ENCODE measurements at places on chromosomes 12 and 14.

DNA sequence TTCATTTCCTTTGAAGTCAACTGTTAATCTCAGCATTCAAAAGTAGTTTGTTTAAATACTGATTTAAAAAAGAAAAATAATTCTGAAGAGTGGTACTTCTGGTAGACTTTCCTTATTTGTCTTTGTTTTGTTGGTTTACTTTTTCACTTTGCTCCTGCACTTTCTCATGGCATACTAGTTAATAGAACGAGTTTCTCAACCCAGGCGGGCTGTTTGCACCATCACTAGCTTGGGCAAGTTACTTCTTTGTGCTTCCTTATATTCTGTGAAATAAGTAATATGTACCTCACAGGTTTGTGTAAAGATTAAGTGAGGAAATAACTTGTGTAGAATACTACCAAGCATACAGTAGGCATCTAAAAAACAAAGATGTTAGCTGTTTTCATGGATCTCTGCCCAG, 45.5 kb downstream of the SLC38A6 start:
- H3K27ac ChIP-seq: no peak overlapping the region
- H3K27me3 ChIP-seq: peaks cover 2% of the 10 kb centered on the region
- H3K36me3 ChIP-seq: no peaks in the 10 kb centered on the region
- no peak for DNase-seq
- H3K4me3 ChIP-seq: no peak overlapping the region
- H3K4me1 ChIP-seq: no peaks in the 10 kb centered on the region

DNA sequence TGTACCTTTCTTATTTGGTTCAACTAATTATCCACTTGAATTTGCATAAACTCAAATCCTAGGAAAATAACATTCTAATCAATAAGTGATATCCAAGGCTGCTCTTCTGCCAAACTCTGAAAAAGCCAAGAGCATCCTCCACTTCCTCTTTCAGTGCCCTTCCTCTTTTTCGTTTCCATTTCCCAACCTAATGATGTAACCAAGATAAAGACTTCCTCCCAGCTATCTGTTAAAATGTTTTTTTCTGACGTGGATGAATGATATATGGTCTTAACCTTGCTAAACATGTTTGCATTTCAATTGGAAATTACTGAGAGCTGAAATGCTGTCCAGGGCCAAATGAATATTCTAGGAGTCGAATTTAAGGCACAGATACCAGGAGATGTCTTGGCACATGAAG, 459.5 kb upstream of the PDE3A start:
- no peak overlapping the region for H3K4me3 ChIP-seq
- DNase-seq: no peak
- H3K36me3 ChIP-seq: no peaks in the 10 kb centered on the region
- H3K27me3 ChIP-seq: no peaks in the 10 kb centered on the region

GRCh38 chr12:93025145-93026103, 96.3 kb upstream of the EEA1 start:
- no peak overlapping the region for H3K27ac ChIP-seq
- H3K4me1 ChIP-seq: no peaks in the 10 kb centered on the region
- no peak overlapping the region for H3K4me3 ChIP-seq

DNA sequence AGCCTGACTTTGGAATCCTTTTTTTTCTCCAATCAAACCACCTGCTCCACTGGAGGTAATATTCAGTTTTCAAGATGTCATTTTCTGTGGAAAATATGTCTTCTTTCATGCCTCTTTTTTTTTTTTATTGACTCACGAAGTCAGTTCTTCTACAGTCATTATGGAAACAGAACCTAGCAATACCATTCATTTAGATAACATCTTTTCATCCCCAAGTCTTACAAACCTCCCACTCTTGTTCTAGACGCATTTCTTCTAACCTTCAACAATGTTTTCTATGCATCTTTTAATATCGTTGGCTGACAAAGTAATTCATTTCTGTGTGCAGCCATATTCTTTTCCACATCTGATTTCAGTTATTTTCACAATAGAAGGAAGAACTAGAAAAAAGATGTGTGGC, 474.3 kb upstream of the CCDC196 start:
- H3K27me3 ChIP-seq: peaks cover 4% of the 10 kb centered on the region
- no peaks in the 10 kb centered on the region for H3K36me3 ChIP-seq
- H3K27ac ChIP-seq: no peak overlapping the region
- H3K4me1 ChIP-seq: no peaks in the 10 kb centered on the region
- DNase-seq: no peak
- no peak overlapping the region for H3K4me3 ChIP-seq

DNA sequence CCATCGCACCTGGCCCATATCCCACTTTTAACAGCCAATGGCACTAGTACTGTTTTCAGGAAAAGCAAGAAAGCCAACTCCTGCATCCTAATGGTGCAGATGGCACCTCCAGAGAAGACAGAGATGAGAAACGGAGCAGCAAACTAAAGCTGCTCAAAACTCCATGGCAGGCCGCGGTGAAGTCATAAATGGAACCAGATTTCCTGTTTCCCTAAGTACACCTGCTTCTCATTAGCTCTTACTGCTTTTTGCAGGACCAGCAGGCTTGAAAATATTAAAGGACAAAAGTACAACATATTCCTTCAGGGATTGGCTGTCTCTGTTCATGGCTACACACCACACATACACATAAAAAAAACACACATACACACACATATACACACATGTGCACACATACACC, 36.7 kb upstream of the LGALS3 start:
- peaks cover 4% of the 10 kb centered on the region for H3K27me3 ChIP-seq
- no peak overlapping the region for H3K27ac ChIP-seq
- H3K4me1 ChIP-seq: peaks cover 2% of the 10 kb centered on the region
- no peak overlapping the region for H3K4me3 ChIP-seq
- H3K36me3 ChIP-seq: no peaks in the 10 kb centered on the region

DNA sequence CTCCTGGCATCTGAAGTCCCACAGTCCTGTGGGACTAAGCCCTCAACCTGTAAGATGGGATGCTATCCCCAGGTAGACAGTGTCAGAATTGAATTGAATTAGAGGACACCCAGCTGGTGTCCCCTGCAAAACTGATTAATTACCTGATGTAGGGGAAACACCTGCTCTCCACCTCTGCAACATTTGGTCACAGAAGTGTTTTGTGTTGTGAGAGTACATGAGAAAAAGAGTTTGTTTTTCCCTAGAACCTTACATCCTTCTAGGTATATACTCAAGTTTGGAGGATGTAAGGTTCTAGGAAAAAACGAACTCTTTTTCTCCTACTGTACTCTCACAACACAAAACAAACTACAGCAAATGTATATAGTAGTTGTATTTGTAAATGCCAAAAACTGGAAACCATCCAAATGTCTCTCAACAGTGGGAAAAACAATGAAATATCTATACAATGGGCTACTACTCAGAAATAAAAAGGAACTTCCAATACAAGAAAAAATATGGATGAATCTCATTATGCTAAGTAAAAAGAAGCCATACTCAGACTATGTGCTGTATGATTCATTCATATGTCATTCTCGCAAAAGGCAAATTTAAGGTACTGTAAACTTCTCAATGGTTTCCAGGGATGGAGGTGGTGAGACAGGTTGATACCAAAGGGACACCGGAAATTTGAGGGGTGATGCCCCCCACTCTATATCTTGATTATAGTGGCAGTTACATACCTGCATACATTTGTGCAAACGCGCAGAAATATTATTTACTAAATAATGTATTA, 160.7 kb downstream of the MED13L start:
- peaks cover 71% of the 10 kb centered on the region for H3K4me1 ChIP-seq
- H3K27ac ChIP-seq: no peak overlapping the region
- no peaks in the 10 kb centered on the region for H3K36me3 ChIP-seq
- no peak overlapping the region for H3K4me3 ChIP-seq
- no peaks in the 10 kb centered on the region for H3K27me3 ChIP-seq
- no peak for DNase-seq

GRCh38 chr14:37201724-37202123, 4.0 kb downstream of the MIPOL1 start:
- H3K4me1 ChIP-seq: no peaks in the 10 kb centered on the region
- H3K4me3 ChIP-seq: no peak overlapping the region
- H3K36me3 ChIP-seq: no peaks in the 10 kb centered on the region
- no peaks in the 10 kb centered on the region for H3K27me3 ChIP-seq
- no peak overlapping the region for H3K27ac ChIP-seq

GRCh38 chr12:32686340-32686739, 7.2 kb downstream of the DNM1L start:
- H3K36me3 ChIP-seq: no peaks in the 10 kb centered on the region
- no peak overlapping the region for H3K4me3 ChIP-seq
- no peaks in the 10 kb centered on the region for H3K27me3 ChIP-seq
- H3K4me1 ChIP-seq: peaks cover 32% of the 10 kb centered on the region
- no peak overlapping the region for H3K27ac ChIP-seq

DNA sequence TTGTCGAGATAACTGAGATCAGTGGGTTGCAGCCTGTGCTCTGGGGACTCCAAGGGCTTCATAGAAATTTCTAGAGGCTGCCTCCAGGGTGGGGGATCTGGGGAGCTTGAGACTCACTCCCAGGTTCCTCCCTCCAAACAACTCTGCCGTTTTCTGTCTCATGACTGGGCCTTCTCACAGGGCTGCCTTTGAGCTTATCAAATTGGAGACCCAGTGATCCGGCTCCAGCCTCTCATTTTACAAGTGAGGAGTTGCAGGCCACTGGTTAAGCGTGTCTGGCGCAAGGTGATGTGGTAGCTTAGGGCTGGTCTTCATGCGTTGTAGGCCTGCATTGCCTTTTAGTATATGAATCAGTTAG, 85.8 kb downstream of the SLC25A47 start:
- peaks cover 48% of the 10 kb centered on the region for H3K4me1 ChIP-seq
- peak overlapping the region; percentile 95 for H3K27ac ChIP-seq
- no peaks in the 10 kb centered on the region for H3K36me3 ChIP-seq
- H3K27me3 ChIP-seq: peaks cover 3% of the 10 kb centered on the region
- DNase-seq: no peak
- H3K4me3 ChIP-seq: no peak overlapping the region
